ENCODE measurements at places on chromosomes 7 and 10. TPM values are rescaled to one million over a fixed set of nuclear protein-coding genes. Genes with fewer than 3 reads are reported as not detected.

DNA sequence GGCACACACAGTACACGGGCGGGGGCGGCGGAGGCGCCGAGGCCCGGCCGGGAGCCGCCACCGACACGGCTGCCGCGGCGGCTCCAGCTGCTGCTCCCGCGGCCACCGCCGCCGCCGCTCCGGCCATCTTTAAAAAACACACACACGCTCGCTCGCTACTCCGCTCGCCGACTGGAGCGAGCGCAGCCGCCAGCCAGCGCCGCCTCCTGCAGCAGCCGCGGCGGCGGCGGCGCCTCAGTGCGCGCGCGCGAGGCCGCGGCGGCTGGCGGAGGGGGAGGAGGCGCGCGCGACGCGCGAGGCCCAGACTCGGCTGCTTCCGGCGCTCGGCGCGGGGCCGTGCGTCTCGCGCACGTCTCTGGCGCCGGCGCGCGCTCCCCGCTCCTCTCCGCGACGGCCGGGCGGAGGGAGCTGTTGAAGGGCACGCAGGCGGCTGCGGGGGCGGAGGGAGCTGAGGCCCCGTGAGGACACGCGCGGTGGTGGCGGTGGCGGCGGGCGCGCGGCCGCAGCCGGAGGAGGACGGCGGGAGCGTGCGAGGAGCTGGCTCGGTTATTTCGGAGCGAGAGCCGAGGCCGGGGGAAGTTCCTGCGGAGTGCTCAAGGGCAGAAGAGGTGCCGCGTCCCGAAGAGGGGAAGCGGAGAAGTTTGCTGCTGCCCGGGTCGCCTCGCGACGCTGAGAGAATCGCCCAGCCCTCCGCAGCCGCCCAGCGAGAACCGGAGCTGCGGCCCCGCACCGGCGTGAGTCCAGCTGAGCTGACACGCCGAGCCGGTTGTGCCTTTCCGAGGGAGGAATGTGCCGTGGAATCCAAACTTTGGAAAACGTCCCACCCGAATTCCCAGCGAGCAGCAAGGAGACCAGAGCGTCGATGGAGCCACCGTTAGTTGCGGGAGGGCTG lies at the start of gene KDM7A:
Gene KDM7A, minus strand, starts transcription at position 173 of the 892 bp plus-strand sequence. Its CDS starts 46 bp downstream, at position 127.
- peak; percentile 85 for DNase-seq

GRCh38 chr7:90709501-90710465 lies 113.7 kb downstream of the CDK14 start:
- peak; percentile 29 for DNase-seq

- DNase-seq, result no peak
Observed at GRCh38 chr7:124033095-124033806, 384 bp upstream of the TMEM229A start.

DNA sequence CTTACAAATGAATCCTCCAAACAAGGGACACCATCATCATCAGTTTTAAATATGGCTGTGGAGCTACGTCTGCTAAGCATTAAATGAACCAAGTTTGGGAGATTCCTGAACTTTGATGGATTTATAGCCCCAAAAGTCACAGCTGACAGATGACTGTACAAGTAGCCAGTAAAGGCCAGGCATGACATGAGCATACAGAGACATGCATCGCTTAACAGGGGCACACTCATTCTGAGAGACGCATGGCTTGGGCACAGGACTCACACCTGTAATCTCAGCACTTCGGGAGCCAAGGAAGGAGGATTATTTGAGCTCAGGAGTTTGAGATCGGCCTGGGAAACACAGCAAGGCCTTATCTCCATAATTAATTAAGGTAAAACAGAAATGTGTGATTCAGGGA lies 166.2 kb downstream of the PARD3 start:
- DNase-seq, result no peak

DNA sequence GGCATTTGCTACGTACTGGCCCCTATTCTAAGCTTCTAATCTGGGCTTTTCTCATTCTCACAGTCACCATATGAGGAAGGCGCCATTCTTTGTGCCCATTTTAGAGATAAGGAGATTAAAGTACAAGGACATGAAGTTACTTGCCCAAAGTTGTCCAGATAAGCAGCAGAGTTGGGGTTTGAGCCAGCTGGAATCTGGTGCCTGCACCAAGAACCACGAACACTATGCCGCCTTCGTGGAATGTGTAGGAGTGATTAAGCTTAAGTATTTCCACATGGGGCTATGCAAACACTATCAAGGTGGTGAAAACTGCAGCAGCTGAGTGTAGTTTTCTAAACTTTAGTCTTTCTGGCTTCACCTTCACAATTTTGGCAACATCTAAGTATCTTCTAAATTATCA lies 342.7 kb upstream of the ETV1 start:
- DNase-seq, result no peak

GRCh38 chr10:113058523-113059370 lies 108.7 kb downstream of the TCF7L2 start:
- peak; percentile 51 for DNase-seq

DNA sequence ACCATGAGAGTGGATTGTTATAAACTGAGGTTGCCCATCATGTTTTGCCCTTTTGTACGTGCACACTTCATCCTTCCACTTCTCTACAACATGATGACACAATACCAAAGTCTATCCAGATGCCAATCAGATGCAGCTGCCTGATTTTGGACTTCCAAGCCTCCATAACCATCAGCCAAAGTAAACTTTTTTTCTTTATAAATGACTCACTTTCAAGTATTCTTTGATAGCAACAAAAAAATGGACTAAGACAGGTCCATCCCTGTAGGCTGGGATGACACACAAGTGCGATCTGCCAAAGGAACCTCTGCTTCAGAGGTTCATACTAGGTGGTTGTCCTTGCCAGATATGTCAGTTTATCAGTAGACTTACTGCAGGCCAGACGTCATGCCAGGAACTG lies 320.2 kb upstream of the FZD1 start:
- DNase-seq, result no peak

GRCh38 chr7:45178241-45179225 lies 20.9 kb downstream of the RAMP3 start:
- DNase-seq, result no peak

- DNase-seq, result no peak
Observed at GRCh38 chr7:43856996-43857395, 12.3 kb downstream of the MRPS24 start.

DNA sequence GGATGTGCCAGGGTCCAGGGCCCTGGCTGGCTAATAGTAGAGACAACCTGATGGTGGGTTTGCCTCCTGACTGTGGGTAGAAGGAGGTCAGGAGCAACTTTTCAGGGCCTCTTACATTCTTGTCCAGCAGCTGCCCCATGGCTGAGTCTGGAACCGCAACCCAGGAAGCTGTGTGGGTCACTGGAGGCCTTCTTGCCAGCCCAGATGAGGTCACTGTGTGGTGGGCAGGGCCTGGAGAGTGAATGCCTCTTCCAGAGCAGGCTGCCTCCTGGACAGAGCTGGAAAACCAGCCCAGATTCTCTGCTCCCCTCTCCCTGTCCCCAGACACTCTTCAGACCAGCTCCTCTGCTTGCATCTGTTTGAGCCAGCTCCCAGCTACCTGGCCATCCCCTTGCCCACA lies 43.5 kb upstream of the LEP start:
- no peak for DNase-seq

GRCh38 chr7:147824671-147825070 lies 765.9 kb upstream of the C7orf33 start:
- no peak for DNase-seq

- DNase-seq, result no peak
Observed at GRCh38 chr7:17947620-17948019, 7.3 kb upstream of the SNX13 start.

DNA sequence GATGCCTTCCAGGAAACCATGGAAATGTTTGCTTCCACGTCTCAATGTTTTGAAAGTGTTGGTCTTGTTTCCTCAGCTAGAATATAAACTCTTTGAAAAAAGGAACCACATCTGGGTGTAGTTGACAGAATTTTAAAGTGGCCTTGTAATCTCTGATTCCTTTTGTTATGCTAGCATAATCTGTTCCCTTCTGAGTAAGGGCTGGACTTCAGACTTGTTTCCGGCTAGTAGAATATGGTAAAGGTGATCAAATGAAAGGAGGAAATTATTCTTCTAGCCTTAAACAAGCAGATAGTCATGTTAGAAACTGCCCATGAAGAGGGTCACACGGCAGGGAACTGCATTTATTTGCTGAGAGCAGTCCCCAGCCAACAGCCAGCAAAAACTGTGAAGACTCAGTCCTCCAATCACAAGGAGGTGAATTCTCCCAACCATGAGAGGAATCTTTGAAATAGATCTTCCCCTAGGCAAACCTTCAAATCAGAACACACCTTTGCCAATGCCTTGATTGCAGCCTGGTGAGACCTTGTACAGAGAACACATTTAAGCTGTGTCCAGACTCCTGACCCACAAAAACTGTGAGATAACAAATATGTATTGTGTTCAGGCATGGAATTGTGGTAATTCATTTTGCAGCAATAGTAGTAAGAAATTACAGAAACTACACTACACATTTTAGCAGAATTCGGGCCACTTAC lies 316.9 kb upstream of the SP8 start:
- DNase-seq, result no peak

GRCh38 chr10:992467-992866 lies 4.2 kb downstream of the GTPBP4 start:
- DNase-seq, result no peak

DNA sequence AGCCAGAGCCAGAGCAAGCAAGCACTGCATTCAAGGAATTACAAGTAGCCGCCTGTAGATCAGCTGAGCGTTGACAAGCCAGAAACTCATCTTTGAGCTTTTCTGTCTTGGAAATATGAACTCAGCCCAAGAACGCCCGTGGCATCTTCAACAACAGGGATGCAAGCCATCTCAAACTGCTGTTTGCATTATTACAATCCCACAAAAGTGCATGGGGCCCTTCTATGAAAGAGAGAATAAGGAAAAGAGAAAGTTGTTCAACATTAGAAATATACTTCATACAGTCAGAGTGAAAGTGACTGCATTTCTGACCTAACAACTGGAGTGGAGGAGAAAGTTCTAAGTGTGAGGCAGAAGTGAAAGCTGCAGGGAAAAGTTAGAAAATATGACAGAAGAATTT lies 6.5 kb downstream of the SGCE start:
- no peak for DNase-seq

- DNase-seq, result no peak
Observed at GRCh38 chr10:51729822-51730555, 30.6 kb upstream of the CSTF2T start.

DNA sequence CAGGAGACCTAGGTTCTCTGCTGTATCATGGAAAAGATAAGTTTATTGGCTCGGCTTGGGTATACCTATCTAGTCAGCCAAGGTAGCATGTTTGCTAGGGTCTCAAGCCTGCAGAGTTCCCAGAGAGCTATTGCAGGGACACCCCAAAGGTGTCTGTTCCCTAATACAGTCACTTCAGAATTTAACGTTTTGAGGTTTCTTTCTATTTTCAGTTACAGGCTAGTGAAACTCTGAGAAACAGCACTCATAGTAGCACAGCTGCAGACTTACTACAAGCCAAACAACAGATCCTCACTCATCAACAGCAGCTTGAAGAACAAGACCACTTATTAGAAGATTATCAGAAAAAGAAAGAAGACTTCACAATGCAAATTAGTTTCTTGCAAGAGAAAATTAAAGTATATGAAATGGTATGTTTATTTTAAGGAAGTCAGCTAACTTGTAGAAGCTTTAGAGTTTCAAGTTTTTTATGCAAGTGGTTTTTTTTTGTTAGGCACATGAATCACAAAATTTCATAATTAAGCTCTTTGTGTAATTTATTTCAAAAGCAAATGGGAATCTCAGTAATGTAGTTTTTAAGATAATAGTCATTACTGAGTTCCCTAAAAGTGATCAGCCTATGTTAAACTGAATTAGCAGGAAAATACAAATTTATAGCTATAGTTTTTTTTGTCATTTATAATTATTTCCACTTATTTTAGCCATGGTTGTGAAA lies 54.9 kb downstream of the AKAP9 start:
- DNase-seq, result no peak

DNA sequence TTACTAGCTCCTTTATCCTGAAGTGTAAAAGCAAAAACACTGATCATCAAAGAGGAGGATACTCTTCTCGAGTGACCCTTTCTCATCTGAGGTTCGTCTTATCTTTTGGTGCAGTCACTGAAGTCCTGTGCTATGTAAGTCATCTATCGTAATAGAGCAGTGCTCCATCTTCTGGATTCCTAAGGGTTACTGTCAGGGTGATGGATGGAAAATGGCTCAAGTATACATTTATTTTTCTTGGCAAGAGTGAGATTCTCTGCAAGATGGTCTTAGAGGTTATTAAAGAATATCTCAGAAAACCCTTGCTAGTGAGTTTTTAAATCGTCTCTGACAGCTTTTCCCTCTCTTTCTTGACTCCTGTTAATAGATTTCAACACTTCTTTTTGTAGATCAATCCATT lies 12.4 kb downstream of the PRKG1 start:
- DNase-seq, result no peak

DNA sequence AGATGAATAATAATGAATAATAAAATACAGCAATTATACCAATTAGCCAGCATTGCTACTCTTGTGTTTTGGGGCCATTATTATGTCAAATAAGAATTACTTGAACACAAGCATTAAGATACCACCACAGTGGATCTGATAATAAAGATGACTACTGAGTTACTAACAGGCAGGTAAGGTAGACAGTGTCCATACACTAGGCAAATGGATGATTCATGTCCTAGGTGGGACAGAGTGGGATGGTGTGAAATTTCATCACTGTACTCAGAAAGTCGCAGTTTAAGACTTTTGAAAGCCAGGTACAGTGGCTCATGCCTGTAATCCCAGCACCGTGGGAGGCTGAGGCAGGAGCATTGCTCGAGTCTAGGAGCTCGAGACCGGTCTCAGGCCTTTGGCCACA lies 8.7 kb upstream of the UNC5B start:
- DNase-seq, result no peak

GRCh38 chr7:158742065-158742821 lies 37.6 kb upstream of the NCAPG2 start:
- no peak for DNase-seq

- DNase-seq, result peak; percentile 6
Observed at GRCh38 chr10:43196131-43196980, 58.1 kb downstream of the CSGALNACT2 start.

GRCh38 chr10:58158806-58159205 lies 108.9 kb downstream of the IPMK start:
- DNase-seq, result no peak

The NUTM2E gene
- total RNA-seq, result not detected

The CPED1 gene
- 47.4 TPM for total RNA-seq

The SMO gene
- 37.3 TPM for total RNA-seq

The CADPS2 gene
- total RNA-seq, result 37.1 TPM

The AHR gene
- total RNA-seq, result 89.7 TPM

The GARIN1A gene
- not detected for total RNA-seq

The SEMA3D gene
- 31.0 TPM for total RNA-seq

The MNX1 gene
- total RNA-seq, result 0.28 TPM

The PAOX gene
- total RNA-seq, result 4.7 TPM

The VAX1 gene
- not detected for total RNA-seq

The HDAC9 gene
- total RNA-seq, result 54.8 TPM

The SMKR1 gene
- total RNA-seq, result 1.7 TPM

The LIPN gene
- total RNA-seq, result not detected

The SFRP4 gene
- 64.4 TPM for total RNA-seq
